ENCODE measurements at places on chromosomes 7 and 10.
A peak's percentile ranks its signal among the peaks of the same experiment; 100 is the strongest.

DNA sequence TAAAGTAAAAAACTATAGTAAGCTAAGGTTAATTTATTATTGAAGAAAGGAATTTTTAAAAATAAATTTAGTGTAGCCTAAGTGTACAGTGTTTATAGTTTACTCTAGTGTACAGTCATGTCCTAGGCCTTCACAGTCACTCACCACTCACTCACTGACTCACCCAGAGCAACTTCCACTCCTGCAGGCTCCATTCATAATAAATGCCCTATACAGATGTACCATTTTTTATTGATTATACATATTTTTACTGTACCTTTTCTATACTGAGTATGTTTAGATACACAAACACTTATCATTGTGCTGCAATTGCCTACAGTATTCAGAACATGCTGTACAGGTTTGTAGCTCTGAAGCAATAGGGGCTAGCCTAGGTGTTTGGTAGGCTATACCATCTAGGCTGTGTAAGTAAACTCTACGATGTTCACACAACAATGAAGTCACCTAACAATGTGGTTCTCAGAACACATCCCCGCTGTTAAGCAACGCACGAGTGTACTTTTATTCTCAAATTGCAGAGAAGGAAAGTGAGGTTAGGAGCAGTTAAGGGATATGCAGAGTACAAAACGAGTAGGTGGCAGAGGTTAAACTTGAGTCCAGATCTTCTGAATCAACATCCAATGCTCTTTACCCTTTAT lies 38.9 kb upstream of the PLCE1 start:
- DNase-seq = no peak

GRCh38 chr7:139940866-139941265 lies 111.8 kb downstream of the TBXAS1 start:
- DNase-seq = no peak

GRCh38 chr10:11551916-11552602 lies 59.4 kb downstream of the USP6NL start:
- DNase-seq = no peak

GRCh38 chr7:88457320-88457719 lies 150.6 kb upstream of the STEAP4 start:
- DNase-seq = no peak

DNA sequence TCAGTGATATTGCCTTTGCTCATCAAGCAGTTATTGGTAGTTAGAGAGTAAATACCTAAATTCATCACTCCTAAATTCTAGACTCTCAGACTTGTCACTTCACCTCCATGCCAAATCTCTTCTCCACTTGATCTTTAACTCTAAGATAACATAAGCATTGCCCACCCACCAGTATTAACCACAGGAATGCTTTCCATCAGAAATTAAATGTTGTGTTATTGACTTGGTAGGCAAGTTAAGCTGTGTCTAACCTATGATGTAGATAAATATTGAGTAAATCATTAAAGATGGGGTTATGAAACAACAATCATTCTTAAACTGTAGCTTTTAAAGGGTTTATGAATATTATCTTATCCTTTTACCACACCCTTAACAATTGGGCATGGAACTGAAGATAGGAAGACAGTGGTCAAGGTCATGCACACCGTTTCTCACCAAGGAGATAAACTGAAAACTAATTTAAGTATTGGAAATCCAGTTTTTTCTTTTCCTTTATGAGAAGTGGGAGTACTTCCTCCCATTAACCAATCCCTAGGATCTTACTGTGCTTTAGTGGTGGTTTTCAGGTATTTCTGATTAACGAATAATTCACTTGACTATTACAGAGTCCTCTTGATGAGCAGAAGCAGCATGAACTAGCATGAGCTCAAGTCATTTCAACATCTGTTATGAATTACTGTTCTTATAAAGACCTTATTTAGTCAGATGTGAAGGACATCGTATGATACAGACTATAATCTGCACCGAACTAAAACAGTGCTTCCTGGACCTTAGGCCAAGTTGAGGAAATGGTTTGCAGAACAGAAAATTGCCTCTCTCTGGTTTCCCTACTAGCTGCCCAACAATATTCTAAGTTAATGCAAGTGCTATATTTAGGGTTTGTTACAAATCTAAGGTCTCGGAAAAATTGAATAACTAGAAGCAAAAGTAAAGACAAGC lies 142.0 kb downstream of the LCOR start:
- DNase-seq = no peak

DNA sequence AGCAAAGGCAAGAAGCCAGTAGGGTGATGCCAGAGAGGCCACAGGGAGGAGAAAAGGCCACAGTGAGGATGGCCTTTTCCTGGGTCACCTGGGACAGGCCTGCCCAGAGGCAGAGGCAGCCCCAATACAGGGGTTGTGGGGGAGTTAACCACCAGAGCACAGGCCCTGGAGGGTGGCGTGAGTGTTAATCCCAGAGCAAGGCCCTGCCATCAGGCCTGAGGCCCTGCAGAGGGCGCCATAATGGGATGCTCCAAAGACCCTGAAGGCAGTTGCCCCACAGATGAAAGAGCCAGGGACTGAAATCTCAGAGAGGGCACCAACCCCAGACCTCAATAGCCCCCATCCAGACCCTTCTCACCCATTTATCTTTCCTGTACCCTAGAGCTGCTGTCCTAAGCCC lies 23.9 kb downstream of the SLC13A4 start:
- no peak for DNase-seq

DNA sequence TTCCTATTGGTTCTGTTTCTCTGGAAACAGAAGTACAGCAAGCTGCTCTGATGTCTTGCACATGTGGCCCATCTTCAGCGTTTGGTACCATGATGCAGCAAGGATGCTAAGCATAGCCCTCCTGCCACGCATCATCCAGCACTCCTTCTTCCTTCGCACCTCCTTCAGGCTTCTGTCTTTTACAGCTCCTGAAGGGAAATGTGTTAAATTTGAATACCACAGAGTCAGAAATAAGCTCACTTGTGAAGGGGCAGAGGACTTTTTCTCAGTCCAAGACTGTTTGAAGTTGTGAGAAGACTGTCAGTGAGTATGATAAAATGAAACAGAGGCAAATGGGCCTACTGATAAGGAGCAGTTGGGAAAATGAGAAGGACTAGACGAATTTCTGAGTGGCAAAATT lies 20.7 kb downstream of the TSPAN13 start:
- DNase-seq = no peak

GRCh38 chr7:29798422-29798821 lies 7.9 kb upstream of the WIPF3 start:
- no peak for DNase-seq

GRCh38 chr10:104170610-104171254 lies 48.8 kb downstream of the SFR1 start:
- DNase-seq = peak; percentile 3

DNA sequence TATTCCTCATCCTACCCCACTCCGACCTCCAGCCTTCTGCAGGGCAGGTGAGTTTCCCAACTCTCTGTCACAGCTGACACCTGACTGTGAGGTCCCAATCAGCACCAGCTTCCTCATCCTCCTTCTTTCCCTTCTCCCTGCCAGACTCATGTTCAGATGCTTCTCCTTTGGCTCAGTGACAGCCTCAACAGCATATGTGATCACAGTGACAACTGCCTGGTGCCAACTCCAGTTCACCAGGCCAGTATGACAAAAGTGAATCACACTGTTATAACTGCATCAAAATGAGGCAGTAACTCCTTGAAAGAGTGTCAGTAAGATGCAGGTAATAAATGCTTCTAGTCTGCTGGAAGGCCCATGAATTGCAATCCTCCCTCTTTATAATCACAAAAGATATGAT lies 46.8 kb upstream of the NFE2L3 start:
- DNase-seq = no peak

GRCh38 chr7:129295015-129295423 lies 70.2 kb downstream of the AHCYL2 start:
- DNase-seq = no peak

DNA sequence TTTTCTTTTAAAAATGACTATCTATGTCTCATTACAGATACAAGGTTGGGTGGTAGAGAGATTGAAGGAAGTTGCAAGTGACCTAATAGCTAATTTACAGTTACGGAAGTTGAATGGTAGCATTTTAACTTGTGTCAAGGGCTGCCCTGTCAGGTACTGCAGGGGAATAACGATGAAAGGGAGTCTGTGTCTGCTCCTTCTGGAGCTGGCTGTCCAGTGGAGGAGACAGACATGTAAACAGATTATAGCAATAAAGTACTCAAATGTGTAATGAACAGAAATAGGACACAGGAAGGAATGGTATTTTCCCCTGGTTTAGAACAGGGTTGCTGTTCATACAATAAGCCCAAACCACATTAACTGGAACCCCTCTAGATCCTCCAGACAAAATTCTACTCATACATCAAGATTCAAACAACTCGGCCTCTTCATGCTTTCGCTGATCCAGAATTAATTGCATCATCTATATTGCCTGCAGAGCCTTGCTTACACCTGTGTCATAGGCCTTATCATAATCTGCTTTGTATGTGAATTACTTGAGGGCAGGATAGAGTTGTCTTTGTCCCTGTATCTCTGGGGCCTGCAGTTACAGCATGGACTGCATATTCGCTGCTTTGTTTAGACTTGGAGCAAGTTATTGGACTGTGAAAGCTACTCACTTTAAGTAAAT lies 42.8 kb downstream of the AUTS2 start:
- DNase-seq = no peak

GRCh38 chr7:78203042-78203720 lies 404.6 kb downstream of the PHTF2 start:
- no peak for DNase-seq

- no peak for DNase-seq
These were observed 206.3 kb downstream of the THSD7A start for GRCh38 chr7:11625669-11626068.

GRCh38 chr10:133159950-133160825 lies at the start of gene KNDC1:
KNDC1 (plus strand) TSS chr10:133160219; CDS start chr10:133160468, 249 bp downstream.
- DNase-seq = no peak

DNA sequence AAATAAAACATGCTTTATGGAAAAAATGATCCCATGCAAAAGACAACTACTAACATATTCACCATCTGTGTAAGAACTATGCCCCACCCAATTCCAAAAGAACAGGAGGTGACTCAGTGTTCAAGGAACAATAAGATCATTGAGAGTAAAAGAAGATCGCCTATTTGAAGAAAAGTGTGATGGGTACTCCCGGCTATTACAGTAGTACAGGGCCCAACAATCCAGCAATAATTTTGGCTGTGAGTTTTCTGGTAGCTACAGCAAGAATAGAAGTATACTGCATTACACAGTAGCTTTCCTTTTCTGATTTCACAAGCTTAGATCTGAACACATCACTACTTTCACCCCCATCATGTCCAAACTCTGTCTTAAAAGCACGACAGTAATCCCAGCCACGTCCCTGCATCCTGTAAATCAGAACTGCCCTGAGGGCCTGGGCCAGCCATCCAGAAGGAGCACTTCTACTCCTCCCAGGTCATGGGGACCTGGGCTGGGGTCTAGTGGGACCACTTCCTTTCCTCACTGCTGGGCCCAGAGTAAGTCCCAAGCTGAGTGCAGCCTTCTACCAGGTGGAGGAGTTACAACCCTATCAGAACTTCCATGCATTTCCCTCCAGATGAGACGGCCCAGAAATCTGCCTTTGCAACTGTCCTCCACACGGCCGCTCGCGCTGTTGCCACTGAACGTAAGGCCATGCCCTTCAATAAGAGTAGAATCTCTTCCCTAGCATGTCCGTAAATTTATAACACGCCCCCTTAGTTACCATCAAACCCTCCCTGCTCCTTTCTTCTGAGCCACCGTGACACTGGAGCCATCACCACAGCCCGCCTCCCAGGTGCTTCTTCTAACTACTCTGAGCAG lies 7.9 kb downstream of the ESYT2 start:
- no peak for DNase-seq

GRCh38 chr10:101833466-101833865 lies 10.1 kb downstream of the KCNIP2 start:
- no peak for DNase-seq

DNA sequence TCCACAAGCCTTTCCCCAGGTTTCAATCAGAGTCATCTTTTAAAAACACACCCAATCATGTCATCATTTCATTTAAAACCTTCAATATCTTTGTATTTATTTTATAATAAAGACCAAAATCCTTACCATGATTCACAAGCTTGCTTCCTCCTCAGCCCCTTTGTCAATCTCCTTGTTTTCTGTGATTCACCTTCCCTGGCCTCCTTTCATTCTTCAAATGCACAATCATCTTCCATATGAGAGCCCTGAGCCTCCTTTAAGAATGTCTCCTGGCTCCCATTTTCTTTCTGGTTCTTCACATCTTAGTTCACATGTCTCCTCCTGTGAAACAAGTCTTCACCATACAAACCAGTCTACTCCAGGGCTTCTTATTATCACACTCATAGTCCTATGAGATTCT lies 904.0 kb downstream of the SORCS3 start:
- DNase-seq = no peak

- peak; percentile 7 for DNase-seq
These were observed 388 bp downstream of the ECD start for GRCh38 chr10:73167458-73167782.

DNA sequence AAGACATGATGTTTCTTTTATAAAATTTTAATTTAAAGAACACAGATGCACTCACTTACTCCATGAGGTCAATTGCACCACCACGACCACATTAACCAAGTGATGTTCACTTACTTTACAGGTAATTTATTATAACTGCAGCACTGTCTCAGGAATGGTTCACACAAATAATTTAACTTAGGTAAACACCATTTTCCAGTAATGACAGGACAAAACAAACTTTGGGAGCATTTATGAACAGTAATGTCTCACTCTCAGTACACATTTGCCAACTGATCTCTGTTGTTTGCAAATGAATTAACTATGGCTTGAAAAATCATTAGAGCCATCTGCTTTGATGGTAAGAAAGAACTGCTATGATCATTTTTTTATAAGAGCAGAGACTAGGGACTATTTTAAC lies 150.4 kb downstream of the ETV1 start:
- DNase-seq = no peak

DNA sequence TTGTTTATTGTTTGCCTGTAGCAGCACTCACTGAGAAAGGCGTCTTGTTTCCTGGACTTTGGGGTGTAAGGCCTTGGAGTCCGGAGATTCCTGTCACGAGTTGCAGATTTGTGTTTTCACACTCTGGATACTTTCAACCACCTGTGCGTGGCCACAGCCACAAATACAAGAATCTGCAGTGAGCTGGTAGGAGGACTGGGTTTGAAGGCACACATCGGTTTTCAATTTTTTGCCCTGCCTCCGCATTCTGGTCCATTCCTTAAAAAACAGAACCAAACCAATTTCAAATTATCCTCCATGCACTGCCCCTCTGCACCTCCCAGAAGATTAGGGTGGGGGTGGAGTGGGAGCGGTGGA lies 619 bp downstream of the EXOC4 start:
- DNase-seq = peak; percentile 3

DNA sequence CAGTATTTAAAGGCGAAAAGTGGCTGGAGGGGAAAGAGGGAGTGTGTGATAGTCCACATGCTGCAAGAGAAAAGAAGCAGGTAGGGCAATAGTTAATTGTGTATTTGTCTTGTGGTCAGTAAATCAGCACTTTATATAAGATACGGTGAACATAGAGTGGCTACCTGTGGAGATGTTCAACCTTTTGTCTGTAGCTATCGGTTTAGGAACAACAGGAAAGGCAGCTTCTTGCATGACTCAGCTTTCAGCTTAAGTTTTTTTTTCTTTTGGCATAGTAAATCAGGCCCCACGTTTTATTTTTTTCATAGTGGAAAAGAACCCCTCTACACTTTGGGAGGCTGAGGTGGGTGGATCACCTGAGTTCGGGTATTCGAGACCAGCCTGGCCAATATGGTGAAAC lies 14.2 kb upstream of the MTPN start:
- no peak for DNase-seq

- DNase-seq = peak; percentile 25
These were observed 512 bp upstream of the VIM start for GRCh38 chr10:17227367-17228090.
